ENCODE measurements at places on chromosomes 7 and 10. TPM values are rescaled to one million over a fixed set of nuclear protein-coding genes. Genes with fewer than 3 reads are reported as not detected.

DNA sequence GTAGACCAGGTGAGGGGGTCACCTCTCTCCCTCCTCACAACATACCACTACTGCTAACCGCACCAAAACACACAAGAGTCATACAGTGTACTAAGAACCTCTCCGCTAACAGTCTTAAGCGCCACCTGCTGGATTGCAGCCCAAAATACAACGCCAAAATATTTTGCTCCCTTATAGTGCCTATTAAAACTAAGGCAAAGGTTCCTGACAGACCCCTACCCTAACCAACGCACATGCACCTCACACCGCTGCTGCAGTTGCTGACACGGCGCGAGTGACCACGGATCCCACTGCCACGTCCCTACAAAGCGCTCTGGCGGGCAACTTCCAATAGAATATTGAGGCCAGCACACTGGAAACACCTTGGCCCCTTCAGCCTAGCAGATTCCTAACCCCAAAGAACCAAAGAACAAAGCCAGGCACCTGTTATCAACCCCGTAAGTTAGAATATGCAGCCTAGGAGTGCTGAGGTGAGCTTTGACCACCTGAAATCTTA lies 563.6 kb upstream of the SEMA3D start:
- H3K36me3 ChIP-seq, result no peaks in the 10 kb centered on the region
- H3K27ac ChIP-seq, result no peak overlapping the region
- DNase-seq, result peak; percentile 50
- H3K27me3 ChIP-seq, result no peaks in the 10 kb centered on the region

- H3K27me3 ChIP-seq, result peaks cover 4% of the 10 kb centered on the region
- no peaks in the 10 kb centered on the region for H3K4me1 ChIP-seq
- no peak for DNase-seq
- H3K27ac ChIP-seq, result no peak overlapping the region
These were observed 43.9 kb upstream of the NRG3 start for GRCh38 chr10:81831060-81831459.

The GPR26 gene
- not detected for total RNA-seq

The VENTX gene
- not detected for total RNA-seq

The RBP3 gene
- total RNA-seq, result not detected

The SPDYE2 gene
- not detected for total RNA-seq

DNA sequence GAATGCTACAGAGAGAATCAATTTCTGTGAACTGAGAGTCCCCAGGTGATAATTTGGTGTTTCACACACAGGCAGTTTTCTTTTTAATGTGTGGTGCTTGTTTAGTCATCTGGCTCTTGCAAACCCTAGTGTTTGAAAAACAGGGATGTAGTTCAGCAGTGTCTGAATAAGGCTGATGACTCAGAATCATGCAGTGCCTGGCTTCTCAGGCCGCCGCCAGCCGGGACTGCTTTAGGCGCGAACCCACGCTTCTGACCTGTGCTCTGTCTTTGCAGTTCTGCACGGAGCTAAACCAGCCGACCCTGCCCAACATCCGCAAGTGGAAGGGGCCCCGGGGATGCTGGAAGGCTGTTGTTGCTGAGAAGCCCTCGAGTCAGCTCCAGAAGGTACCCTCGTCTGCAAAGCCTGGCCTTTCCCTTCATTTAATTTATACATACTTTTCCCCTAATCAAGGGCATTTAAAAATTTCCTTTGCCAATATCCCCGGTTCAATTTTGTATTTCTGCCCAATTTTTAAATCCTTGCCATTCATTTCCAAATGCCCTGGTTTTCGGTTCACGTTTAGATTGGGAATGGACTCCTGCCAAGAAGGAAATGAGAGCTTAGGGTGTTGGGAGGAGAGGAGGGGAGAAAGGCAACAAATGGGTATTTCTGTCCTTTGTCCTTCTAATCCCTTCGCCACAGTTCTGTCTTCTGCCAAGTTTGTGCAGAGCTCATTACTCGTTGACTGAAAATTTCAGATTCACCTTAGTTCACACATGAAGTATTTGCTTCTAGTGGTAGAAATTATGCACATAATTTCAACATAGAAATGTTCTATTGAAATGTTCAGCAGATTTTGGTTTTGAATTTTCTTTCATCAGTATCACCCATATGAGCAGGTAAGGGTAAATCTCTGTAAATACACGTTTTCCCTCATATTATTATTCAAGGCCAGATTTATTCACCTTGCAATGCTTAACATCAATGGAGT lies 108.5 kb upstream of the ANLN start:
- no peak for DNase-seq
- peaks cover 15% of the 10 kb centered on the region for H3K4me1 ChIP-seq
- H3K27me3 ChIP-seq, result no peaks in the 10 kb centered on the region
- no peak overlapping the region for H3K27ac ChIP-seq
- H3K4me3 ChIP-seq, result no peak overlapping the region

GRCh38 chr7:825386-825785 lies 6.9 kb upstream of the SUN1 start:
- DNase-seq, result no peak
- no peak overlapping the region for H3K27ac ChIP-seq
- no peak overlapping the region for H3K4me3 ChIP-seq
- H3K27me3 ChIP-seq, result no peaks in the 10 kb centered on the region

GRCh38 chr10:131733596-131733995 lies 167.2 kb upstream of the PPP2R2D start:
- H3K27me3 ChIP-seq, result no peaks in the 10 kb centered on the region
- no peak overlapping the region for H3K27ac ChIP-seq
- no peak overlapping the region for H3K4me3 ChIP-seq

- H3K4me3 ChIP-seq, result no peak overlapping the region
- no peak overlapping the region for H3K27ac ChIP-seq
- H3K36me3 ChIP-seq, result no peaks in the 10 kb centered on the region
- DNase-seq, result no peak
- H3K4me1 ChIP-seq, result no peaks in the 10 kb centered on the region
These were observed 178.8 kb upstream of the ANKRD30A start for GRCh38 chr10:36946598-36946997.

The FAM237B gene
- not detected for total RNA-seq

Data from activated naive CD4-positive, alpha-beta T cell treated with anti-CD3 and anti-CD28 coated beads for 36 hours (primary cell).